T-helper 2 cell treated with Interferon-gamma antibody and Interleukin-4, amounts not matched to agents 100 ng/mL and 5 ng/mL, for 36 hours (primary cell): ENCODE measurements at places on chromosomes 7 and 10. TPM values are rescaled to one million over a fixed set of nuclear protein-coding genes. Genes with fewer than 3 reads are reported as not detected.

Gene CUZD1
- 3.4 and 4.1 TPM in 2 replicates for total RNA-seq

Gene PCDH15
- total RNA-seq = not detected in 2 replicates

Gene LARP4B
- total RNA-seq = 117 and 119 TPM in 2 replicates

Gene NME8
- total RNA-seq = not detected in 2 replicates

Gene UPK3B
- 1.1 and 1.2 TPM in 2 replicates for total RNA-seq

Gene TSPAN13
- total RNA-seq = 0.57 and 1.1 TPM in 2 replicates

Gene TMEM270
- total RNA-seq = not detected in 2 replicates

Gene WEE2
- 0.05 and 0.14 TPM in 2 replicates for total RNA-seq

Gene DNAH11
- 1.2 and 1.9 TPM in 2 replicates for total RNA-seq

Gene SORCS1
- total RNA-seq = not detected in 2 replicates

Gene GATA3
- 161 and 163 TPM in 2 replicates for total RNA-seq

Gene CFAP43
- 0.09 TPM in 1 of 2 replicates, not detected in the other for total RNA-seq

Gene TUBAL3
- total RNA-seq = not detected in 2 replicates

Gene ICA1
- 1.2 and 1.3 TPM in 2 replicates for total RNA-seq

Gene TMEM168
- total RNA-seq = 18.7 and 18.8 TPM in 2 replicates

Gene HOXA2
- total RNA-seq = not detected in 2 replicates

Gene UBE2D1
- total RNA-seq = 12.8 and 14.4 TPM in 2 replicates

Gene ZKSCAN1
- total RNA-seq = 53.2 and 55.3 TPM in 2 replicates

Gene SPDYE1
- total RNA-seq = not detected in 2 replicates

Gene MEST
- 1.8 and 2.6 TPM in 2 replicates for total RNA-seq

Gene GSDME
- 2.1 and 2.3 TPM in 2 replicates for total RNA-seq

Gene TAS2R39
- not detected in 2 replicates for total RNA-seq

Gene HKDC1
- total RNA-seq = 1.3 and 2.9 TPM in 2 replicates

Gene CPXM2
- not detected in 2 replicates for total RNA-seq

Gene MUC12
- 0.48 TPM in 2 replicates for total RNA-seq

Gene AEBP1
- total RNA-seq = 19.0 and 21.4 TPM in 2 replicates

Gene NUP205
- total RNA-seq = 101 and 103 TPM in 2 replicates

Gene BTBD16
- not detected in 2 replicates for total RNA-seq

Gene NRCAM
- 0.16 TPM in 1 of 2 replicates, not detected in the other for total RNA-seq

Gene PLCE1
- total RNA-seq = 0.02 and 0.05 TPM in 2 replicates

Gene HECW1
- total RNA-seq = not detected in 2 replicates

Gene FGF8
- total RNA-seq = not detected in 2 replicates

Gene PPP1R9A
- total RNA-seq = not detected in 2 replicates

Gene GRB10
- 3.7 and 4.5 TPM in 2 replicates for total RNA-seq

Gene ATP5MK
- total RNA-seq = 318 and 323 TPM in 2 replicates

Gene VIPR2
- total RNA-seq = 2.2 and 2.5 TPM in 2 replicates

Gene STK32C
- total RNA-seq = 10.6 and 11.0 TPM in 2 replicates

Gene DMBT1
- total RNA-seq = not detected in 2 replicates

Gene AGAP4
- total RNA-seq = 19.8 and 22.0 TPM in 2 replicates

Gene UCN3
- not detected in 2 replicates for total RNA-seq

Gene FMC1
- total RNA-seq = 3.4 and 6.7 TPM in 2 replicates

Gene KCNMA1
- 0.39 TPM in 1 of 2 replicates, not detected in the other for total RNA-seq

Gene ZNF394
- 47.7 and 48.5 TPM in 2 replicates for total RNA-seq

Gene SORCS3
- total RNA-seq = not detected in 2 replicates

Gene SYNPO2L
- total RNA-seq = 0.09 TPM in 1 of 2 replicates, not detected in the other

Gene CYP2C8
- 0.23 and 0.30 TPM in 2 replicates for total RNA-seq

Gene JAZF1
- 1.5 and 2.5 TPM in 2 replicates for total RNA-seq

Gene SPDYE6
- total RNA-seq = not detected in 2 replicates

Gene PLAU
- 4.5 and 4.8 TPM in 2 replicates for total RNA-seq

Gene ITIH5
- not detected in 2 replicates for total RNA-seq

Gene HSPA12A
- 0.02 and 0.09 TPM in 2 replicates for total RNA-seq

Gene CALHM1
- total RNA-seq = 0.25 and 0.27 TPM in 2 replicates

Gene CYP2C19
- total RNA-seq = not detected in 2 replicates

Gene COL26A1
- not detected in 2 replicates for total RNA-seq

Gene CPA4
- not detected in 2 replicates for total RNA-seq
